ENCODE measurements at places on chromosomes 12 and 14.

DNA sequence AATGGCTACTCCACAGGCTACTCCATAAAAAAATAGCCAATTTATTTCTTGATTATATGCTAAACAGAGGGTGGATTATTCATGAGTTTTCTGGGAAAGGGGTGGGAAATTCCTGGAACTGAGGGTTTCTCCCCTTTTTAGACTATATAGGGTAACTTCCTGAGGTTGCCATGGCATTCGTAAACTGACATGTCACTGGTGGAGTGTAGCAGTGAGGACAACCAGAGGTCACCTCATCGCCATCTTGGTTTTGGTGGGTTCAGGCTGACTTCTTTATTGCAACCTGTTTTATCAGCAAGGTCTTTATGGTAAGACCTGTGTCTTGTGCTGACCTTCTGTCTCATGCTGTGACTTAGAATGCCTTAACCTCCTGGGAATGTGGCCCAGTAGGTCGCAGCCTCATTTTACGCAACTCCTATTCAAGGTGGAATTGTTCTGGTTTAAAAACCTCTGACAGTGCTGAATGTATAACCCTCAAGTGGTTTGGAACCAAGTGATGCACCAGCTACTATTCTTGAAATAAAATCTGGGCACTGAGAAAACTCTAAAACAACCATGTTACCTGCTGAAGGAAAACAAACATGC, 27.7 kb downstream of the C12orf56 start:
- DNase-seq = no peak

- no peak for DNase-seq
These were observed 60.6 kb downstream of the PIWIL1 start for GRCh38 chr12:130398100-130398848.

DNA sequence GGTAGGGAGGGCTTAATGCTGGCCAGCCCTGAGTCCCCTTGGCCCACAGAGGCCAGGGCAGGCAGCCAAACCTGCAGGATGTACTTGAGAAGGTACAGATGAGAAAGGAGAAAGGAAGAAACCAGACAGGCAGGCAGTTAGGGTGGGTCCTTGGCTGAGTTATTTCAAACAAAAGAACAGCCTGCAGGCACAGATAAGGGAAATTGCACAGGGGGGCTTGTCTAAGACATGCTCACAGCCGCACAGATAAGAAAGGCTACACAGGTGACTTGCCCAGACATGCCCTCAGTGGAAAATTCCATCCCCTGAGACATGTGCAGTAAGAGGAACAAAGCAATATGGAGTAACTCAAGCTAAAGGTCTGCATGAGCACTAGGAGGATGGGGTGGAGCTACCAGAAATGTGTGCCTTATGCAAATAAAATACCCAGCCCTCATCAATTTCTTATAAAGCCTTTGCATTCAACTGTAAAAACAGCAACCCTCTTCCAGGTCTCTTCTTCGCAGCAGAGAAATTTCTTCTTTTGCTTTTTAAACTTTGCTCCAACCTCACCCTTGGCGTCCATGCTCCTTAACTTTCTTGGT, 158.2 kb upstream of the RGS6 start:
- no peak for DNase-seq

- no peak for DNase-seq
These were observed 25.4 kb upstream of the TESC start for GRCh38 chr12:117124421-117125271.

- DNase-seq = no peak
These were observed 277.9 kb downstream of the CCER1 start for GRCh38 chr12:90677055-90677454.

- no peak for DNase-seq
These were observed 91.3 kb upstream of the CEP83 start for GRCh38 chr12:94550964-94551363.

- no peak for DNase-seq
These were observed 171.4 kb downstream of the KITLG start for GRCh38 chr12:88408823-88409222.

All from activated T-helper 9 cell treated with anti-CD3 and anti-CD28 coated beads, Interleukin-2, amount 50 U/mL, for 16 hours (primary cell).